ENCODE measurements at places on chromosomes 3 and 15.

DNA sequence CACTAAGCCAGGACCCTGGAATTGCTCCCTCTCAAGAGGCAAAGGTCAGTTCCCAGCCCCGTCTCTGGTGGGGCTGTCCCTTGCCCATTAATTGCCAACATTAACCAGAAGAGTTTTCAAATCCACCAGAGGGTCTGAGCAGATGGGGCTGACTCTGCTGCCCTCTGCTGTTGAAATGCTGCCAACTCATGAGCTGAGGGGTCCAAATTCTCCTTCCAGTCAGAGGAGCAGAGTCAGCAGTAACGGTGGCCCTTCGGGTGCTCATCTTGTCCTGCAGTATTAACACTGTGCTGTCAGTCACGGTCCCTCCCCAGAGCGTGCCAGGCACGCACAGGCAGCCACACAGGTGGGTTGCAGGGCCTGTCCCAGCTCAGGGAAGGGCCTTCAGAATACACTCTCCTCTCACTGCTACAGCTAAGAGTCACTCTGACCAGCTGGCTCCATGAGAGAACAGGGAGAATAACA is 10.7 kb upstream of the SPTBN5 start:
- peak; percentile 69 for DNase-seq

DNA sequence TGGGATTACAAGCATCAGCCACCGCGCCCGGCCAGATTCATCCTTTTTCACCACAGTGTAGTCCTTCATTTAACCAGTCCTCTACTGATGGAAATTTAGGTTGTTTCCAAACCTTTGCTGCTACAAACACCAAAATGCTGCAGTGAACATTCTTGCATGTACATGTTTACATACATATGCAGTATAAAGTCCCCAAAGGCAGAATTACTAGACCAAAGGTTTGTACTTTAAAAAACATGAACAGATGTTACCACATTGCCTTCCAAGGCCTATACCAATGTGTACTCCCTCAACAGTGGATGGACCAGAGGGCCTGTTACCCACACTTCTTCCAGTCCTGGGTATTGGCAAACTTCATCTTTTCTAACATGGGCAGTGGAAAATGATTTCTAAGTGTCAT is 51.0 kb downstream of the RLBP1 start:
- no peak for DNase-seq

GRCh38 chr3:36820083-36820482 is 55.7 kb upstream of the DCLK3 start:
- no peak for DNase-seq

- no peak for DNase-seq
Observed at GRCh38 chr3:156620260-156620659, 54.1 kb upstream of the TIPARP start.

GRCh38 chr15:78216276-78217104 is 17.9 kb downstream of the ACSBG1 start:
- DNase-seq = no peak

- DNase-seq = no peak
Observed at GRCh38 chr3:142072816-142073215, 76.5 kb downstream of the TFDP2 start.

DNA sequence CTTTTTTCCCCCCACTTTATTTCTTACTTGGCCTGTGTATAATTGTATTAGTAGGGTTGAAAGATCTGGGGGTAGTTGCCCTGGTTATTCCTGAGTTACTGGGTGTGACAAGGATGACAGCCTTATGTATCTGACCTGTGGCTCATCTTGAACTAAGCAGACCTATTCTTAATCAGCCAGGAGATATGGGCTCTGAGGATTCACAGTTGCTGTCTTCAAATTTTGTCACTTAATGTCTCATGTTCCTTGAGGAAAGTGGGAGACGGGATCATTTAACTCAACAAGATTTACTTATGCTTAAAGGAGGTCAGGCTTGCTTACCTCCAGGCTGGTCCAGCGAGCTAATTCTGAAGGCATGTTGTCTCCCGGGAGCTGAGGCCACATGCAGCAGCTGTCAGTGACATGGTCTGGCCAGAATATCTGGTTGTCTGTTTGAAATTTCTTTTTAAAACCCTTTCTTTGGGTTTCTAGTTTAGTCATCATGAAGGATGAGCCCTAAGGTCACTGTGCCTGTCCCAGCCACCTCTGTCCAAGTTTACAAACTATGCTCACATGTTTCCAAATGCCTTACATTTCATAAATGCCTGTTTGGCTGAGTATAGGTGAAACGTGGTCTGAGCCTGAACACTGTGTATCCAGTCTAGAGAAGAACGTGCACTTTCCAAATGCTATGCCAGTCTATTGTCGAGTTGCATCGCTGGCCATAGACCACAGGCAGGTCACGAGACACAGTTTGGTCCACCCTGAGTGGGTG is 26.8 kb downstream of the LRTM1 start:
- DNase-seq = no peak

GRCh38 chr3:67715971-67716370 is 61.6 kb upstream of the SUCLG2 start:
- no peak for DNase-seq

DNA sequence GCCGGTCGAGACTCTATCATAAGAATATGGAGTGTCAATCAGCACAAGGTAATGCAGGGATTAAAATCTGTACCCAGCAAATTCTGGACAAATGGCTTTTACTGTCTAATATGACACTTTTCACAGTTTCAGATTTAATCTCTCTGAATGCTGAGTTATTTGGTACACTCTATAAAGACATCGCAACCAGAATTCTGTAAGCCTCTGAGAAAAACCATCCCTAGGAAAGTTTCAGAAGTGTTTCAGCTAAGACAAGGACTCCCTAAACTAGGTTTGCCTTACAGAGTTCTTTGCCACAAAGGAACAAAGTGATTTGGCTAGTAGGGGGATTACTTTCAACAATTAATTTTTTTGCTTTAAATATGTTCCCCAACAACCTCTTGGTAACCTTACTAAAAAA is 11.3 kb downstream of the WDR48 start:
- no peak for DNase-seq

DNA sequence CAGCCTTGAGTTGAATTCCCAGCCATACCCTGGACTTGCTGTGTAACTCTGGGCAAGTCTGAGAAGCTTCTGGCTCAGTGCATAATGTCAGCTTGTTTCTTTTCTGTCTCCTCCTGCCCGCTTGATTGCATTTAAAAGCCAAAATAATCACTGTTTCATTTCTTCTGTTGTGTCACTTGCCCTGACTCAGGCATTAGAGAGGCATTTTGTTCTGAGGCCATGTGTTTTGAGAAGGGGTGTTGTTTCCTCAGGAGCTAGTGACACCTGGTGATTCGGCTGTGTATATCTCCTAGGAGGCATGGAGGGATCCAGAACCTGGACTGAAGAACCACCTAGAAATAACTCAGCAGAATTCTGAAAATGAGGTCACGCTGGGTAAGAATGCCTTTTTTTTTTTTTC is 16.0 kb downstream of the WDR73 start:
- DNase-seq = no peak

GRCh38 chr3:171951597-171951996 is 87.8 kb upstream of the FNDC3B start:
- DNase-seq = no peak

DNA sequence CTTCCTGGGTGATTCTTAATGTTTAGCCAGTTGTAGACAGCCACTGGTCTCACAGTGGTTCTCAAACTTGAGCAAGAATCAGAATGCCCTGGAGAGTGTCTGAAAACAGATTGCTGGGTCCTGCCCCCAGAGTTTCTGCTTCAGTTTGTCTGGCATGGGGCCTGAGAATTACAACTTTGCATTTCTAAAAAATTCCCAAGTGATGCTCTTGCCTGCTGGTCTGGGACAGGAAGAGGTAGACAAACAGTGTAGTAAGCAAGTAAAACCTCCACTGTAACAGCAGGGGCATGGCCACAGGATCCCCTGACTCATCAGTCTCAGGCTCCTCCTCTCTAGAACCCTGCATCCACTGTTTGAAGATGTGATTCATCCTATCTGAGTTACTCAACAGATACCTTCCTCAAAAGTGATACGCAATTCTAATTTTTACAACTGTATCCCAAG is 36.5 kb downstream of the DZIP1L start:
- DNase-seq = peak; percentile 44

DNA sequence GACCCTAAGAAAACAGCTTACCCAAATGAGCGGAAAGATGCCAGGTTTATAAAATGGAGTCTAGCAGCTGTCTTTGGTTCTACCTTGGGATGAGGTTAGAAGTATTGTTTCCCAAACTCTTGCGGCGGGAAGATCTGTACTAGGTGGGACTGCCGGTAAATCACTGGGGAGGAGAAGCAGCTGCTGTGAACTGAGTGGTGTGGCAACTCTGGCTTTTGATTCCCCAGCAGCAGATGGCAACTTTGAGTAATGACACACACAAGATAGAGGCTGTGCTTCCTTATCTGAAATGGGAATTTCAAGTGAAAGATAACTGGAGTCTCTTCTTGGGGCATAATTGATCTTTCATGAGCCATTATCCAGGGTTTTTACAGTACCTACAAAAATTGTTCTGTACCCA is 184.9 kb downstream of the ATG7 start:
- DNase-seq = no peak

- DNase-seq = no peak
Observed at GRCh38 chr3:184561913-184562877, 610 bp downstream of the EPHB3 start.

DNA sequence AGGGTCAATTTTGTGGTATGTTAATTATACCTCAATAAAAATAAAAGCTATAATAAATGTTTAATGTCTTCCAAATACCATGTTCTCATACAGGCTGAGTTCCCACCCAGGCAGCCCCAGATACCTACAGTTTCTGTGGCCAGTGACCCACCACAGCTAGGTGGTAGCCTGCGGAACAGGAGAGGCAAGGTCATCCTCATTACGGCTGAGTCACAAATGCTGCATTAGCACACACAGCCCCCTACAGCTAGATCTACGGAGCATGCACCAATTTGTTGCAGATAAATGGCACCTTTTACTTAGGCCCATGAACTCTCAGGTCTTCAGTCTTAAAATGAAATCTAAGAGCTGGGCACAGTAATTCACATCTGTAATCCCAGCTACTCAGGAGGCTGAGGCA is 5.1 kb downstream of the SPATA12 start:
- no peak for DNase-seq

DNA sequence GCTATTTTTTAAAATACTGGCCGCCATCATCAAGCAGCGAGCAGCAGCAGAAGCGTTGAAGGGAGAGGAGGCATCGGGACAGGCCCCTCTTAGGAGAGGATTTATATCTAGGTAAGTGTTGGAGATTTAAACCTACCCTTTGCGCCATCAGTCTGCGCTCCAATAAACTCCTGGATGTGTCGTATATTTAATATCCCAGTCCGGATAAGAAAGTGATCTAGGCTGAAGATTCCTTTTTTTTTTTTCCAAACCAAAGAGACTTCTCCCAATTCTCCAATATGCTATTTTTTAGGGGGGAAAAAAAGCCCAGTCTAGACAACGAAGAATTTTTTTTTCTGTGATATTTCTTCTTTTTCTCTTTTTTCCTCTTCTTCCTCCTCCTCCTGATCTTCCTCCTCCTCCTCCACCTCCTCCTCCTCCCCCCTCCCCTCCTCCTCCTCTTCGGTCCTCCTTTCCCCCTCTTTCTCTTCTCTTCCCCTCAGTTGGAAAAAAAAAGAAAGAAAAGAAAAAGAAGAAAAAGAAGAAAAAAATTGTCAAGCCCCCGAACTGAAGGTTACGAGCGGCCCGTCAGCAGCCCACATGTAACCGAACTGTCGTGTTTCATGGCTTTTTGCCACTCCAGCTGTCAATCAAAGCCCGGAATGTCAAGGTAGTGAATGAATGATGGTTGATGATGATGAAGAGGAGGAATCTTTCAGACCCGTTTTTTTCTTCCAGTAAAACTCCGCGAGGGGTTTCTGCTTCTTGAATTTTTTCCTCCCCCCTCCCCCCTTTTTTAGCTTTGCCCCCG is 835 bp downstream of the MEIS2 start:
- no peak for DNase-seq

DNA sequence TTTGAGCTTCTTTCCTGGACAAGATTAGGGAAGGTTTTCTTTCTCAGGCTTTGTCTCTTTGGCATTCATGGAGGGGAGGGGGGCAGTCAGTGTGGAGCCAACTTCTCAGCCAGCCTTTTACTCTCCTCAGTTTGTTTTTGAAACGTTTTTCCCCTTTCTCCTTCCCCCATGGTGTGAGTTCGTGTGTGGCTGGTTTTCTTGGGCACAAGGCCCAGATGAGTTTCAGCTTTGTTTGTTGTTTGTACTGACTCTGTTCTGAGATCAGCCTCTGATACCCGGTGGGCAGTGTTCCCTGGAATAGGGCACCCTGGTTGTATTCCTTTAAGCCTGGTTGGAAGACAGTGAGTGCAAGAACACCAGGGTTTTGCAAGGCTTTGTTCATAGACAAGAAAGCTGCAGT is 168.2 kb upstream of the RARB start:
- no peak for DNase-seq

DNA sequence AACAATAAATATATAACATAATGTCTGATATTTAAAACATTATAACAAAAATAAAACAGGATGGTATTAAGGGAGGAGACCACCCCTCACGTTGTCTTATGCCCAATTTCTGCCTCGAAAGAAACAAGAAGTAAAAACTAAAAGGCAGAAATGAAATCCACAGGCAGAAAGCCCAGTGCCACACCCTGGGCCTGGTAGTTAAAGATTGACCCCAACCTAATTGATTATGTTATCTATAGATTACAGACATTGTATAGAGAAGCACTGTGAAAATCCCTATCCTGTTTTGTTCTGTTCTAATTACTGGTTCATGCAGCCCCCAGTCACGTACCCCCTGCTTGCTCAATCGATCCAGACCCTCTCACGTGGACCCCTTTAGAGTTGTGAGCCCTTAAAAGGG is 22.3 kb upstream of the ACP3 start:
- DNase-seq = no peak

DNA sequence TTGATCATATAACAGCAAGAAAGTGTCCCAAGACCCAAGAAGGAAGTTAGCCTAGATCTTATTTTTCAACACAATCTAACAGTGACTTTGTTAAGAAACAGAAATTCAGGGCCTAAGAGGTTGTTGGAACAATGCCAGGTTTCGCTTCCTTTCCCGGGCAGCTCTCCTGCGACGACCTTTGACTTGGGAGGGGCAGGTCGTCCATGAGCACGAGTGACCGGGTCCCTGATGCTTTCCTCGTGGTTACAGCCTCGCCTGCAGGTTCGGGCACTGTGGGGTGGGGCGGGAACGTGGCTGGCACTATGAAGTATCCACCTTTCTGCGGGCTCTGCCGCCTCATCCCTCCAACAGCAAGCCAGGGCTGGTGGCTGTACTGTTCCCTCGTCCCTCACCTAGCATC is 90.1 kb upstream of the RGMA start:
- DNase-seq = no peak

GRCh38 chr3:196677353-196677752 is 34.7 kb downstream of the CEP19 start:
- no peak for DNase-seq

- DNase-seq = no peak
Observed at GRCh38 chr3:95408464-95408862, 1345.6 kb downstream of the NSUN3 start.

GRCh38 chr3:23071758-23072157 is 131.4 kb upstream of the UBE2E2 start:
- DNase-seq = no peak

GRCh38 chr3:194905696-194906095 is 220.0 kb downstream of the FAM43A start:
- no peak for DNase-seq

GRCh38 chr3:140117096-140117526 is 182.1 kb downstream of the CLSTN2 start:
- no peak for DNase-seq

GRCh38 chr3:105843994-105844393 is 24.8 kb downstream of the CBLB start:
- no peak for DNase-seq

Data from AML-193 (cell line).